ENCODE measurements at places on chromosomes 1 and 21.

GRCh38 chr1:39333296-39333695, 128.8 kb downstream of the MACF1 start:
- no peak for DNase-seq

- DNase-seq: no peak
Observed at GRCh38 chr21:36255663-36256062, 64.3 kb upstream of the MORC3 start.

DNA sequence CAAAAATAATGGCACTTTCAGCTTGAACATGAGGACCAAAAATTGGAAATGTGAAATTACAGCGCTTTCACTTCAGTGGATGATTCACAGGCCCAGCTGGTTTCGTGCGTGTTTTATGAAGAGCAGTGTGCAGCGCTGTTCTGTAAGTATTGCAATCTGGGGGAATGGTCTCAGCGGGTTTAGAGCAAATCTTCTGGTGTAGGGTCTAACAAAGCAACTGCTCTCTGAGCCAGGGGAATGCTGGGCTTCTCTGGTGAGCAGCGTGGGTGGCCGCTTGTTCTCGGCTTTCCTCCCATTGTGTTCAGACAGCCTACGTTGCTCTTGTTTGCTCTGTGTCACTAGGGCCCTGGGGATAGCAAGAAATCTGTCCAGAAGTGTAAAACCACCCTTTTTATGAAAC, 42.4 kb upstream of the GADD45A start:
- DNase-seq: no peak

- DNase-seq: no peak
Observed at GRCh38 chr1:29642519-29642918, 406.2 kb downstream of the PTPRU start.

- no peak for DNase-seq
Observed at GRCh38 chr1:230085178-230085515, 18.1 kb downstream of the GALNT2 start.

DNA sequence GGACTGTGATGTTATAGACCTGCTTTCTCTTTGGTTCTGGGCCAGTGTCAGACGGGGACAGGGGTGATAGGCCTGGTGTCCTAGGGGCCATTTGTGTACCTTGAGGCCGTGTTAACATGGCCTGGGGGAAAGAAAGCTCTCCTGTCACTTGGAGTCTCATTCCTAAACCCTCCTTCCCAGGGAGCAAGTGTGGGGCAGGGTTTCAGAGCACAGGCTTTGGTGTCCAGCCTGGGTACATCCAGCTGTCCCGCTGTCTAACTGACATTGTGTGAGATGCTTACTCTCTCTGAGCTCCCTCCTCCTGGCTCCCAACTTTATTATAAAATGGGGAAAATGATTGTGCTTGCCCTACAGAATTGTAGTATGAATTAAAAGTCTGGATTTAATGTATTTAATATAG, 32.6 kb upstream of the EPHA8 start:
- DNase-seq: no peak

DNA sequence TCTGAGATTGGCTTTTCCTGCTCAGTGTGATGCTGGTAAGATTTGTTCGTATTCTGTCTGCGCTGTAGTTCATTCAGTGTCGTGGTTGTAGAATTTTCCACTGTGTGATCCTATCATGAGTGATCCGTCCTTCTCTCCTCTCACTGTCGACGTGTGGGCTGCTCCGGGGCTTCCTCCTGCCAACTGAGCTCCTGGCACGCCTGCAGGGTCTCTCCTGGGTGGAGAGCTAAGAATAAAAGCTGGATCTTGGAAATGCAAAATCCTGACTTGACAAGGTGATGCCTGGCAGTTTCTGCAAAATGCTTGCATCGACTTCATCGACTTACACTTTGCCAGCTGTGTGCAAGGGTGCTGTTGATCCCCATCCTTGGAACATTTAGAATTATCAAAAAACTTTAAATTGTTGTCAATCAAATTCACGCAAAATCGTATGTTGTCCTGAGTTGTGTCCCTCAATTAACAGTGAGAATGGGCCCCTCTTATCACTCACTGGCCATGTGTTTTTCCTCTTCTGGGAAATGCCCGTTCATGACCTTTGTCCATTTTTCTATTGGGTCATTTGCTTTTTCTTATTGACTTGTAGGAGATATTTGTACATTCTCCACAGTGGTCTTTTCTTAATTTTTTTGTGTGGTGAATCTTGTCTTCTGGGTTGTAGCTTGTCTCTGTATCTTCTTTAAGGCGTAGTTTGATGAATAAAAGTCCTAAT, 125.5 kb downstream of the CRYAA start:
- DNase-seq: no peak

GRCh38 chr1:47487332-47487731, 49.5 kb downstream of the FOXD2 start:
- DNase-seq: no peak

- DNase-seq: no peak
Observed at GRCh38 chr1:187921426-187921825, 1092.7 kb downstream of the PLA2G4A start.

- no peak for DNase-seq
Observed at GRCh38 chr1:175548774-175549173, 194.6 kb downstream of the TNR start.

DNA sequence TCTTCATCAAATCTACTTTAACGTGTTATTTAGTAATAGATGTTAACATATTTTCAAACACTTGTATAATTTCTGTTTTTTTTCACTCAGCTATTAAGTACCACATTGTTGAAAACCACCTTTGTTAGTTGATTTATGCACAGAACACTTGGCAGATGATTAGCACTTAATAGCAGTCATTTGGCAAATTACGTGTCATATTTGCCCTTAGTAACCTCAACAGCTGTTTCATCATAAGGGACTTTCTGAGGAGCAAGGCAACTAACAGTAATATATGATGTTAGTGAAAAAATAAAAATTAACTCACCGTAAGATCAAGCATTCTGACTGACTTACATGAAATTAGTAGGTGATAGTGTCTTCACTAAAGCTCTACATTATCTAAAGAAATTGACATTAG, 186.4 kb downstream of the HMCN1 start:
- peak; percentile 88 for DNase-seq

- DNase-seq: no peak
Observed at GRCh38 chr21:45386728-45387371, 18.1 kb upstream of the COL18A1 start.

DNA sequence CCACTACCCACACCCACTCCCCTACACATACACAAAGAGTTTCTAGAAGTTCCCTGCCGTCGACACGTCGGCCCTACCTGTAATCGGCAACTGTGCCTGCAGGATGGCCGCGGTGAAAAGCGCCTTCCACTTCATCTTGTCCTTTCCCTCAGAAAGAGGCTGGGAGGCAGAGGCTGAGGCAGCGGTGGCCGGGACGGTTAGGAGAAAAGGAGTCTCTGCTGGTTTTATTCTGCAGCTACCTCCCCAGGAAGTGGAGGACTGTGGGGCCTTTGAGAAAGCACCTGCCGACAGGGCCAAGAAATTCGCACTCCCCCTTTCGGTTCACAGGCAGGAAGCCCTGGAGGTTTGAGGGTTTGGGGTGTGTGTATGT, at the start of gene CD247:
Gene CD247, minus strand, starts transcription at position 199 of the 370 bp plus-strand sequence. Its CDS starts 64 bp downstream, at position 135.
- no peak for DNase-seq

- peak; percentile 14 for DNase-seq
Observed at GRCh38 chr1:214857716-214858115, 224.8 kb upstream of the KCNK2 start.

- DNase-seq: no peak
Observed at GRCh38 chr1:167426716-167427115, 91.6 kb downstream of the CD247 start.

DNA sequence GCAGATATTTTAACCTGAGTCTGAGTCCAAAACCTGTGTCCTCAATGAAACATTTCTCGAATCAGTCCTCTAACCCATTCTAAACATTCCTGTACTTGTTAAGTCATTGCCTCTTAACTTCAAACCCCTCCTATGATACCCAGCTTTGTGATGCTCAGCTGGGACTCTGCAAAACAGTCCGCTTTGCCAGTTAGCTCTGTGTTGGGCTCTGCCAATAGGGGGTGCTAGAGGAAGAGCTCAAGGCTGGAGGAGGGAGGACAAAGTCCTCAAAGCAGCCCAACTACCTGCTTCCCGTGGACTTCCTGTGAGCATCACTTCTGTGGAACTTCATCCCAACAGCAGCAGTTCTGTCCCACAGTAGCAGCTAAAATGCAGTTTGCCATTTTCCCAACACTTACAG, 38.1 kb upstream of the SYT14 start:
- DNase-seq: no peak

GRCh38 chr21:28832013-28832714, 160.5 kb downstream of the LTN1 start:
- no peak for DNase-seq

- no peak for DNase-seq
Observed at GRCh38 chr1:31215065-31215570, 24.6 kb downstream of the NKAIN1 start.

DNA sequence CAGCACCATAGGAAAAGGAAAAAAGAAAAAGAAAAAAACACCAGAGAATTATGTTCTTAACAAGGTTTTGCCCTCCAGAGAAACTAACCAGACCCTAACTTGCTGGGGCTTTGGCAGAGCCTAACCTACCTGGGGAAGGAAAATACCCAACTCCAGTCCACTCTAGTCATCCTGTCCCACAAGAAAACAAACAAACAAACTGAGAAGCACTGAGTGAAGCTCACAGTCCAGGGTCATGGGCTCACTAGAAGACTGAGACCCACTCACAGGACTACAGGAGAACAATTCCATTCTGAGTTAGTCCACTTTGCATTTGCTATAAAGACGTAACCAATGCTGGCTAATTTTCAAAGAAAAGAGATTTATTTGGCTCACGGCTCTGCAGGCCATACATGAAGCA, 543.4 kb downstream of the SMYD3 start:
- no peak for DNase-seq

DNA sequence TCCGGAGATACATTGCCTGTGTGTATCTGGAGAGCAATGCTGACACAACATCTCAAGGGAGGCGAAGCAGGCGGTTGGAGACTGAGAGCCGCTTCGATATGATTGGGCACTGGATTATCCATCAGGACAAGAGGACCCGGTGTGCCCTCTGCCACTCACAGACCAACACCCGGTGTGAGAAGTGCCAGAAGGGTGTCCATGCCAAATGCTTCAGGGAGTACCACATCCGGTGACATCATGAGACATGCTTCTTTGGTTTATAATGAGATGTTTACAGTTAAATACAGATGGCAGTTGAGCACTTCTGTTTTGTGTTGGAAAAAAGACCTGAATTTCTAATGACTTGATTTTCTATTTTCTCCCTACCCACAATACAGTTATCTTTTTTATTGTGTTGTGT, 12.1 kb downstream of the PGBD2 start:
- DNase-seq: no peak

- DNase-seq: no peak
Observed at GRCh38 chr1:174935961-174936727, 63.6 kb upstream of the CACYBP start.

GRCh38 chr1:29575826-29576225, 339.5 kb downstream of the PTPRU start:
- peak; percentile 10 for DNase-seq

GRCh38 chr1:228430243-228430642, 13.6 kb upstream of the TRIM17 start:
- DNase-seq: no peak

GRCh38 chr21:45865106-45865835, 116.3 kb upstream of the COL6A1 start:
- DNase-seq: no peak

- DNase-seq: no peak
Observed at GRCh38 chr1:15799004-15799867, 8.2 kb downstream of the UQCRHL start.

GRCh38 chr1:92374223-92374622, 75.4 kb downstream of the RPAP2 start:
- no peak for DNase-seq

GRCh38 chr1:211735208-211736170, 60.1 kb upstream of the NEK2 start:
- no peak for DNase-seq

- no peak for DNase-seq
Observed at GRCh38 chr1:225299624-225300023, 128.2 kb downstream of the LBR start.

DNA sequence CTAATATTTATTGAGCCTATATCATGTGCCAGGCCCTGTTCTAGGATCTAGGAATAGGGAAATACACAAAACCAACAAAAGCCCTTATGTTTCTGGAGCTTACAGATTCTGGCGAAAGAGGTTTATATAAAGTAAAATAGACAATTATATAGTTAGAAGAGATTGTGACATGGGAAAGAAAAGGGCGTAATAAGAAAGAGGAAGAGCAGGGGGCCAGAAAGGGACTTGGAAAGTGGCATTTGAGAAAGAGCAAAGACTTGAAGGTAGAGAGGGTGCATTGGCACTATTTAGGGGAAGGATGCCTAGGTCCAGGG, 322.5 kb upstream of the FAM78B start:
- no peak for DNase-seq

DNA sequence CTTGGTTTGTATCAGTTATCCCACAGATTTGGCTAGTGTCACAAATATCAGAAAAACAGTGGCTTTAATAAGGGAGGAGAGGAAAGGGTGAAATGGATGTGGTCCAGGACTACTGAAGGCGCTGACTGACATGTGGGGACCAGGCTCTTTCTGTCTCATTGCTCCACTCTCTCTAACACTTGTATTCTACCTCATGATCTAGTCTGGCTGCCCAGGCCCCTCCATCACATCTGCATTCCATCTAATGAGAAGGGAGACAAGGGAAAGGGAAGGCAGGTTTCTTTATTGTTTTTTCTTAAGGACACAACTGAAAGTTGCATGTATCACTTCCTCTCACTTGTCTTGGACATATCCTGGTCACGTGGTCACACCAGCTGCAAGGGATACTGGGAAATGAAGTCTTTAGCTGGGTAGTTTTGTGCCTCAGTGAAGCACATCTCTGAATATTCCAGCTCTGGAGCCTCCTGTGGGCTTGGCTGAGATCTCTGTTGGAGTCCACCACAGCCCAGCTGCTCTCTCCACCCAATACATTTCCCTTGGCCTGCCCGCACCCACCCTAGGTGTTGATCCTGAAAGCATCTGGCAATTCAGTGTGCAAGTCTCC, 42.0 kb upstream of the PADI2 start:
- no peak for DNase-seq

Data from NCI-H1105 treated with DMSO at 0.1 percent for 48 hours (cell line).